NCI-H146 (cell line): ENCODE measurements at places on chromosomes 5 and 9.

GRCh38 chr9:75911390-75911789 lies 20.9 kb downstream of the PCSK5 start:
- no peak for DNase-seq

DNA sequence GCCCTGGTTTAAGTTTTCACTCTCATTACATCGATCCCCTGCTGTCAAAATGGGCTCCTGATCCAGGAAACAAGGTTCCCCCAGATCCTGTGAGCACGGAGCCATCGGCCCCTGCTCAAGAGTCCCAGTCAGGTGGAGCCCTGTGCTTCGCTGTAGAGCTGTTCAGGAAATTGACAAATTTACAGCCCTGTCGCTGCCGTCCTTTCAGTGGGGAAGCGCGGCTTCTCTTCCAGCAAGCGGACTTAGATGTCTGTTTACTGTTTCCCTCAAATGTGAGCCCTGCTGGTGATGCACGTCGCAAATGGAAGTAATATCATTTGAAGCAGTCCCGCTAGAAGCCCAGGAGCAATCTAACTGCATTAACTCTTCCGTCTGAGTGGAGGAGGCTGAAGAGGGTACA lies 760.9 kb upstream of the WWC1 start:
- DNase-seq = no peak

DNA sequence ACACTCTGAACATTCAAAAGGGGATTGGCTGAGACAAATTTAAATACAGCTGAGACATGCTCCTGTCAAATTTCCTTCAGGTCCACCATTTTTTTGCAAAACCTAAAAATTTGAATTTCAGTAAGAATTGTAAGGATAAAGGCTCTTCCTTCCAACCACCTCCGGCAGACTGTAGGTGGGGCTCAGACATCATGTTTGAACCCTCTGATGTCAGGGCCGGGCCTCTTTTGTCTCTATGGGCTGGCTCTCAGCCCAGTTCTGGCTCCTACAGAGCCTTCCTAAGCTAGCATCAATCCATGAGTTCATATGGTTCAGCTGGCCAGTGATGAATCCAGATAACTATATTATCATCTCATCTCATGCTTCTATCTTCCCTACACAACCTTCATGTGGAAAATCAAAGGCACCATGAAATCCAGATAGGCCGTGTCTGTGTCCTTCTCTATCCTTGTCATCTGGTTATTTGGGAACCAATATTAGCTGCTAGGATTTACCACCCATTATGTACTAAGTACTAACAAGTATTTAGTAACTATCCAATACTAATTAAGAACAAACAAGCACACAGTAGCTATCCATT lies 44.2 kb downstream of the NIPSNAP3B start:
- peak; percentile 1 for DNase-seq

DNA sequence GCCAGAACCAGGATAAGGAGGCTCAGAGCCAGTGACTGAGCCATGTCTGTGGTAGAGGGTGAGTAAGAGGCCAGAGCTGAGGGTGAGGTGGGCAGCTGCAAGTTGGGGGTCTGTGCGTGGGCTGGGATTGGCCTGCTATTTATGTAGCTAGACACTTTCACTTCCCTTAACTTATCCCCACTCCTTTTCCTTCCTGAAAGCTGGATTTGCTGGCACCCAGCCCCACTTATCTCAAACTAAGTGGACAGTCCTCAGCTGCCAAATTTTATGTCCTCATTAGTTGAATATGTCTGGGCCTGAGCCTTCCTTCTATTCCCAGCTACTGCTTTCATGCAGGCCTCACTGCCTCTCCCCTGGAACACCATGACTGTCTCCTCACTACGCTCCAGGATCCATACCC lies at the start of gene CCL21:
CCL21 (minus strand) TSS at position 114 of the 400 bp plus-strand sequence; CDS start at position 44, 70 bp downstream.
- no peak for DNase-seq

DNA sequence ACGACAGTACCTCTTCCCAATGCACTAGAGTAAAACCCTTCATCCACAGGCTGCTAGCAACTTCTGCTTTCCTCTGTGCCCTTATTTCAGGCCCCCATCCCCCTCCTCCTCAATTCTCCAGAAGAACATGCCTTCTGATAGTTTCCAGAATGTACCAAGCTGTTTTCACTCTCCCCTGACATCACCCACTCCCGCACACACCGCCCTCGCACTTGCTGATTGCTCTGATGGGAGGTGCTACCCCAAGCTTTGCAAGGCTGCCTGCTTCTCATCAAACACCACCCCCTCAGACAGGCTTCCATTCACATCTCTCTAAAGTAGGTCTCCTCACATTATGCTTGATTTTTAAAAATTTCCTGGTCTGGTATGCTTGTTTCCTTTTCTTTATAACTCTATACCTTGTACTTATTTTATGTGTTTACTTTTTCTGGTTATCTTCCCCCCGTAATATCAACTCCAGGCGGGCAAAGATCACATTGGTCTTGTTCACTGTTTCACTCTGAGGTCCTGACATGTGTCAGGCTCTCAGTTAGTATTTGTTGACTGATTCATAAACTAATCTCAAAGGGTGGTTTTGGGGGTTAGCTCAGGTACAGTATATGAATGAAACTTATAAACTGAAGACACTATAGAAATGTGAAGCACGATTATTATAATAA lies 91.0 kb upstream of the C9orf72 start:
- DNase-seq = no peak

DNA sequence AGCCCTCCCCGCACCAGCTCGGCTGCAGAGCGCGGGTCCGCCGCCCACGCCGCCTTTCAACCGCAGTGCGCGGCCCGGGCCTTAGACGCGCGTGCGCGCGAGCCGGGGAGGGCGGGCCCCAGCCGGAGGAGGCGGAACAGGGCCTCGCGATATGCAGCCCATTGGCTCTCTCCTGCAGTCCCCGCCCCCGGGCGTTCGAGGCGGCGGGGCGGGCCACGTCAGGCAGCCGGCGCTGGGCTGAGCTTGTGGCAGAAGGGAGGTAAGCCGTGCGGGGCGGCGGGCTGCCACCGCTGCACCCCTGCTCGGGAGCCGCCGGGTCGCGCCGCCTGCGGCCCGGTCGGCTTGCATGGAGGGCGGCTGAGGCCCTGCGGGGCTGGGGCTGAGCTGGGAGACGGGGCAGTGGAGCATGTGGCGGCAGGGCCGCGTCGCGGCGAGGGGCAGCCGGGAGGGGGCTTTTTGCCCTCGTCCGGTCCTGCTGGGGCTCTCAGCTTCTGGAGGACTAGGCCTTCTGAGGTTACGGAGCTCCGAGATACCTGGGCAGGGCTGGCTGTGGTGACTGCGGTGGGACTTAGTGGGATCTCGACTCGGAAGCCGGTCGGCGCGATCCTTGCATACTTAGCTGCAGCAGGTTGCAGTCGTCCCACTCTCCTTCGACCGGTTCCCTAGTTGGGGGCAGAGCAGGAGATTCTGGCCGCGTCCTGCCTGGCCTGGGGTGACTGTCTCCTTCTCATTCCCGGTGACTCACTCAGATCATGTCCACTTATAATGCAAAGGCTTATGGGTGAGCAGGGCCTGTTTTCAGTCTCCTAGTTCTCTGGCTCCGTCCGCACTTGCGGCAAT lies at the start of gene FOCAD:
FOCAD (plus strand) TSS at position 225 of the 840 bp plus-strand sequence. CDS start 31,095 bp downstream, outside the sequence.
- peak; percentile 98 for DNase-seq

- no peak for DNase-seq
Observed at GRCh38 chr5:176857894-176858273, 41.3 kb downstream of the HK3 start.

DNA sequence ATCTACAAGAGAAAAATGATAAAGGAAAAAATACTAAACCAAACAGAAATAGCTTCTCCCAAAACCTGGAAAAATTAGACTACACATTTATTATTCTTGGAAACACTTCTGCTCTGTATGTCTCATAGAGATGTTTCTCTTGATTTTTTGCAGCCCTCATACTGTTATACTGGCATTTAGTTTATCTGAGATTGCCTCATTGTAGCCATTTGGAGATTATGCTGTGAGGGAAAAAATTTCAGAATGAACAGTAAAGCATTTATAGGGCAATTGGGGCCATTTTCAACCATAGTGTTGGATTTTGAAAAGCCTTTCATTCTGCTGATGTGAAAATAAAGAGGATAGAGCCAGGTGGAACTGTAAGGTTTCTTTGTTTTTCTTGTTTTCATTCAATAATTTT lies 441.8 kb upstream of the RIOK2 start:
- DNase-seq = no peak

DNA sequence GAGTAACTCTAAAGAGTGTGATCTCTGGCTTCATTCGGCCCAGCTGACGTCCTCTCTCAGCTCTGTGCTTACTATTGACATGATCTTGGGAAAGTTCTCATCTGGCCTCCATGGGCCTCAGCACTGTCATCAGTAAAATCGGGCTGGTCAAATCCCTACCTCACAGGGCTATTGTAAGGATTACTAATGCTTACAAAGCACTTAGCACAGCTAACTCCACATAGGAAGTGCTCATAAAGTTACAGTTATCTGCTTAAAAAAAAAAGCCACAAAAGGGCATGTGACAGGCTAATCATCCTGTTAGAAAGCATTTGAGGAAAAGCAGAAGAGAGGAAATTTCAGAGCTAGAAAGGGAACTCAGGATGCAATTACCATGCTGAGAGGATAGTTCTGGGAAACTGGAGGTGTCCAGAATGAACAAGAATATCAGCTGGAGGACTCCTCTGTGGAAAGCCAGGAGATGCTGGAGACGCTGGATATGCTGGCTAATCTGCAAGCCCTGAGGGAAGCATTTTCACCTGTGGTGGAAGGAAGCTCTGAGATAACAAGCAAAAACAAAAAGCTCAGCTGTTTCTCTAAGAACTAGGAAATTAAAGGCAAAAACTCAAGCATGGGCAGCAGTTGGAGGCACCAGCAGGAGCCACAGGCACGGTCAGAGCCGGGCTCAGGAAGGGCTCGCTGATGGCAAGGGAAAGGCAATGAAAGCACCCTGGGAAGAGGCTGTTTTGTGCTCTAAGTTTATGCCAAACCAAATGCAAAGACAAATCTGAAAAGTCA lies 4.4 kb upstream of the BHMT start:
- peak; percentile 35 for DNase-seq

DNA sequence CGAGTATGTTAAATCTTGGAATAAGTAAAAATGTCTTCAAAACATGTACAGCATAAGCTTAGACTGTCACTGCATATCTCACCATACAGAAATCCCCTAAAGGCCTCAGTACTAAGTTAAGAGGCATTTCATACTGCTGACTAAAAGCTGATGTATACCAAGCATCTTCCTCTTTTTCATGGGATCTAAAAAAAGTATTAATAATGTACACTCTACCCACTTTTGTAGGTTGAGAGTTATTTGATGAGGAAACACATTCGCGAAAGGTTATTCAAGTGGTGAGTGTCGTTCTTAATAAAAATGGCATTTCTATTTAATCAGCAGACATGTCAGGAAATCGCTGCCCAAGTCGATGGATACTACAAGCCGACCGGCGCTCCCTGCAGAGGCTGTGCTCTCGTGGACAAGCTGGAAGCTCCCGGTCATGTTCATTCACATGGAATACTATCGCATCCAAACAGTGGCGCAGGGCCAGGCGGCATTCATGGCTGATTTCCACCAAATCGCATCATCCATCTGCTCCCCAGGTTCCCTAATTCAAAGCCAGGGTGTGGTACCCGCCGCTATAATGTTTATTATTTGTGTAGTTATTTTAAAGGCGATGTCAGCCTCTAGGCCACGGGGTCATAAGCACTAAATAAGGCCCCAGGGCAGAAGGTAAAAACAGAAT lies 724 bp downstream of the SGTB start:
- peak; percentile 67 for DNase-seq

GRCh38 chr5:119322948-119323537 lies 32.8 kb upstream of the TNFAIP8 start:
- DNase-seq = no peak

DNA sequence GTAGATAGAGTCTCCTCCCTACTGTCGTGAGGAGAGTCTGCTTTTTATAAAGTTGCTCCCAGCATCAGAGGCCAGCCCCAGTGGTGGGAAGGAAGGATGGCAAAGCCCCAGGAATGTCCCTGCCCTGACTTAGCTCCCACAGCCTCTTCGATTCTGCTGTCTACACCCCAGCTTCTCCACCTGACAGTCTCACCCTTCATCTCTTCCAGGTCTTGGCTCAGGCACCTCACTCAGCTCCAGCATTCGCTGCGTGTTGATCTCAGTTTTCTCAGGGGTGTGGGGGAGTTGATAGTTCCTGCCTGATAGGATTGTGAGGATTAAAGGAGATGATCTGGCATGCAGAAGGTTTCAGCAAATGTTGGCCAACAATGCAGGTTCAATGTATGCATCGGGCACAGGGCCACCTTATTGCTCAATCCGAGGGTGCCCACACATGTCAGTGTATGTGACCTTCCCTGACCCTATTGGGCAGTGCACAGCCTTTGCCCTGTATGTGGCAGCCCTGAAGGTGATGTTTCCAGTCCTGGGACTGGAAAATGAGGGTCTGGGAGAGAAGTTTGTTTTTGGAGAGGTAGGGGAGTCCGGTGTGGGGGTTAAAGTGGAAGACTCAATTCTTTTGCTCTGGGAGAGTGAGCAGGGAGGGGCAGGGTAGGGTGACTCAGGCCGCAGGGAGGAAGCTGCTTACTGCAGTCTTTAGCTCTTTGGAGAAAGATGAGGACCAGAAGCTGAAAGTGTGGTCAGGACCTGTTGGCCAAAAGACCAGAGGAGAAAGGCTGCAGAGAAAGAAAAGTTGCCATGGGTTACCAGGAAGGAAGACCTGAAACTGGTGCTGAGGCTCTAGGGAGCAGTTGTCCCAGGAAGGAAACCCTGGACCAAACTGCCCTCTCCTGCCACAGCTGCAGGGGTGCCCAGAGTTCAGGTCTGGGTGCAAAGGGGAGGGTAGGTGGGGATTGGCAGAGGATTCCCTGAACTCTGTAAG lies 153.2 kb downstream of the MACROH2A1 start:
- no peak for DNase-seq

GRCh38 chr9:92247296-92247695 lies 46.2 kb downstream of the IARS1 start:
- DNase-seq = no peak

- DNase-seq = no peak
Observed at GRCh38 chr5:551406-551805, 27.2 kb upstream of the SLC9A3 start.

GRCh38 chr5:57298985-57299491 lies 125.2 kb downstream of the GPBP1 start:
- peak; percentile 34 for DNase-seq

GRCh38 chr9:104991144-104991953 lies 63.4 kb upstream of the ABCA1 start:
- DNase-seq = peak; percentile 36

- no peak for DNase-seq
Observed at GRCh38 chr5:59282726-59283125, 610.8 kb downstream of the PDE4D start.

DNA sequence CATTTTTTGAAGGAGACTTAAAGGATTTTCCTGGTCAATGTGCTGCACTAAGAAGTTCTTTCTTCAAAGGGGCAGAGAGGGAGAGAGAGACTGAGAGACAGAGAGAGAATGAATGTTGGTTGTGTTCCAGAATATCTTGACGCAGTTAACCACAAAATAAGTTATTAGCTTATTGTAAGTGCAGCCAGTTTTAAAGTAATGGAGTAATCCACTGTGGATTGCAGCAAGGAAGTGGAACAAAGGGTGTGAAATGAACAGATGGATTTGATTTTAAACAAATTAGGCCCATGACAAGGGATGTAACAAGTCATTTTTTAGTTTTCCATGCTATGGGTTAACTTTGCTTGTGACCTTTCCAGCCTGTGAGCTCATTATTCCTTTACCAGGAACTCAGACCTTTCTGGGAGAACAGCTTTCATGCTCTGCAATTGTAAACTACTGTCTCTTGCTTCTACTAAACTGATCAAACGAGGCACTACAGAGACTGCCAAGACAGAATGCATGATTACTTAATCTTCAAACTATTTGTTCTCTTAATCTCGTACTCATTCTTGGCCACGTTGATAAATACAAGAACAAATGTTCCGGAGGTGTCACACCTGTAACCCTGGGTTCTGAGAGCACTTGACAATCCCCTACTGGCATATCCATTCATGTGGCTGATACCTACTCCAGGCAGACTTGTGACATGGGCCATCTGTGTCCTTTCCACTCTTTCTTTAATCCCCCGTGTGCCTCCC lies 131.1 kb downstream of the TLE1 start:
- DNase-seq = no peak
